ENCODE measurements at places on chromosomes 1 and 21.

- no peak for DNase-seq
Observed at GRCh38 chr1:228171221-228171891, 5.8 kb downstream of the IBA57 start.

- no peak for DNase-seq
Observed at GRCh38 chr1:41574842-41575241, 90.4 kb upstream of the EDN2 start.

GRCh38 chr1:9852004-9852403, 28.2 kb upstream of the CLSTN1 start:
- no peak for DNase-seq

- DNase-seq, result no peak
Observed at GRCh38 chr1:156807627-156808026, 9.0 kb downstream of the SH2D2A start.

DNA sequence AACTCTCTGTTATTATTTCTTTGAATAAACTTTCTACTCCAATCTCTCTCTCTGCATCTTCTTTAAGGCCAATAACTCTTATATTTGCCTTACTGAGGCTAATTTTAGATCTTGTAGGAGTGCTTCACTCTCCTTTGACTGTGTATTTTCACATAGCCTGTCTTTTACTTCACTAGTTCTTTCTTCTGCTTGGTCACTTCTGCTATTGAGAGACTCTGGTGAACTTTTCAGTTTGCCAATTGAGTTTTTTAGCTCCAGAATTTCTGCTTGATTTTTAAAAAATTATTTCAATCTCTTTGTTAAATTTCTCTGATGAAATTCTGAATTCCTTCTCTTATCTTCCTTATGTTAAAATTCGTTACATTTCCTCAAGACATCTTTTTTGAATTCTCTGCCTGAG, 18.2 kb downstream of the GPR88 start:
- no peak for DNase-seq

DNA sequence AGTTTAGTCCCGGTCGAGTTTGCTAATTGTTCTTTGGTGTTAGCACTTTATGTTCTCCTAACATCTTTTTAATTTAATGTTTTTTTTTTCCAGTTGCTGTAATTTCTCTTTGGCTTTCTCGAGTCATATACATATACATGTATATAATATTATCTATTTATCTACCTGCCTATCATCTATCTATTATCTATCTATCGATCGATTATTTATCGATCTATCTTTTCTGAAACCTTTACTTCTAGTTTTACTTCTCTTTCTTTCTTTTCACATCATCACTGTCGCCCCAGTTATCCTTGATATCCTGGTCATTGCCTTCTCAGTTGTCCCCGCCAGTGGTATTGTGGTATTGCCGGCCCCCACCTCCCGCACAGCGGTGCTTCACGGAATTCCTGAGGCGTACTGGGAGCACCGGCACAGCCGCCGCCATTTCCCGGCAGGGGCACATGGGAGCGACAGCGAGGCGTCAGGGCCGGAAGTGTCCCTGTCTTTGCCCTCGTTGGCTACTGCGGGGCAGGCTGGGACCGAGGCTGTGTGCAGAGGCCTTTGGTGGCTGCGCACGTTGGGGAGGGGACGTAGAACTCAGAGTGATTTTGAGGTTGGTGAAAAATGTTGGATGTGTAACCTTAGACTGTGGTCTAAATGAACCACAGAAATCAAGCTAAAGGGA, 101.1 kb downstream of the NUF2 start:
- DNase-seq, result no peak

GRCh38 chr21:40684726-40685125, 162.2 kb downstream of the DSCAM start:
- DNase-seq, result no peak

All from stimulated activated CD4-positive, alpha-beta T cell treated with anti-CD3 and anti-CD28 coated beads, Interleukin-12 subunit alpha, Interleukin-12 subunit beta, amount 100 ng/mL, for 4 hours (primary cell).